ENCODE measurements at places on chromosomes 2 and 18.

- DNase-seq = no peak
Observed at GRCh38 chr2:111975819-111976218, 77.4 kb downstream of the MERTK start.

GRCh38 chr18:56468396-56468795 lies 170.0 kb downstream of the TXNL1 start:
- DNase-seq = no peak

DNA sequence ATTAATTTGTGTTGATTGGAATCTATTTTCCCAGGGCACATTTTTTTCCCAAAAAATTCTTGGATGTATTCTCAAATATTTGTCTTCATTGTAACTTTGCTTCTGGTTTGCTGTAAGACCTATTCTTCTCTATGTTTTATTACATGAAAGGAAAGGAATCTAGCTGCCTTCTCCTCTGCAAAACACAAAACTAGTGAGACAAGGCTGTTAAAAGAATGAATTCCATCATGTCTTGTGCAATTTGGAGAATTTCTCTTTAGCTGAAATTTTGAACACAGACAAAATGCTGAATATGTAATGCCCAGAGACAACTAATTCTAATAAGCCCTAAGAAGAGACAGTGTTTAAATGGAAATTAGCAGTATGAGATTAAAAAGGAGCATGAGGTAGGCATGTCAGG lies 275.9 kb downstream of the CDH20 start:
- DNase-seq = no peak

DNA sequence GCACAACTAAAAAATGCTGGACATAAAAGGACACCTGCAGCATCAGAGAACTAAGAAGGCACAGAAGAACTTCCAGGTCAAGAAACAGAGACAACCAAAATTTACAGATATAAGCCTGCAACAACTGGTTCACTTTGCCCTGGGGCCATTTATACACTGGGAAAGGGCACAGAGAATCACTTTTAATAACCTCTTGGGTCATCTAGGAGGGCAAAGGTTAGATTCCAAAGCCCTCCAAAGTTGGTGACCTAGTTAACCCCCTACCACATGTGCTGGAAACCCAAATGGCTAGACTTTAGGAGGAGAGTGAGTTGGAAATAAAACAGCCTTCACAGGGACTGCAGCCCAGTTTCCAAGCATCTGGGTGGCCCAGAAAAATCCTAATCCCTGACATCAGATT lies 3.3 kb downstream of the RNU4ATAC start:
- no peak for DNase-seq

DNA sequence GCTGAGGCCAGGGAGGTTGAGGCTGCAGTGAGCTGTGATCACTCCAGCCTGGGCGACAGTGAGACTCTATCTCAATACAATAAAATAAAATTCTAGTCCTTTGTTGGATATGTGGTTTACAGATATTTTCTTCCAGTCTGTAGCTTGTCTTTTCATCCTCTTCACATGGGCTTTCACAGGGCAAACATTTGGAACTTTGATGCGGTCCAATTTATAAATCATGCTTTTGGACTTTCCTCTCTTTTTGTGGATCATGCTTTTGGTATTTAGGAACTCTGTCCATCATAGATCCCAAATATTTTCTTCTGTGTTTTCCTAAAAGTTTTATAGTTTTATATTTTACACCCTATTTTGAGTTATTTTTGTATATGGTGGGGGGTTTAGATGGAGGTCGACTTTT lies 14.9 kb downstream of the RAB10 start:
- DNase-seq = no peak

- no peak for DNase-seq
Observed at GRCh38 chr2:176003958-176004357, 1.9 kb upstream of the LNPK start.

- DNase-seq = no peak
Observed at GRCh38 chr2:32482471-32482870, 125.6 kb downstream of the BIRC6 start.

DNA sequence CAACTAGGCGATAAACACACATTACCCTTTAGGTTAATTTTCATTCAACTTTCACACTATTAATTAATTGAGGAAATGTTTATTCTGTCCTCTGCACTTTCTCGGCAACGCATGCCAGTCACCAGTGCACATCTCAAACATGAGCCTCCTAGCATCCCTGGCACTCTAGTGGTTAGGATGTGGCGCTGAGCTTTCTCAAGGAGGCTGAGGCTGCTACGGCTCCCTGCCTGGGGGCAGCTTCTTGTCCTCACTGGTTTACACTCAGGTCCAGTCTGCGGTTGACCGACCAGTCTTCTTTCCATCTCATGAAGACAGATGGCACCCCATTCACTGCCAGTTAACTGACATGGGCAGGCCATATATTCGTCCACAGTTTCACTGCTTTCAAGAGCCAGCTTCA lies 463.4 kb downstream of the EIPR1 start:
- DNase-seq = no peak

GRCh38 chr18:77049938-77050337 lies 82.6 kb downstream of the MBP start:
- no peak for DNase-seq

DNA sequence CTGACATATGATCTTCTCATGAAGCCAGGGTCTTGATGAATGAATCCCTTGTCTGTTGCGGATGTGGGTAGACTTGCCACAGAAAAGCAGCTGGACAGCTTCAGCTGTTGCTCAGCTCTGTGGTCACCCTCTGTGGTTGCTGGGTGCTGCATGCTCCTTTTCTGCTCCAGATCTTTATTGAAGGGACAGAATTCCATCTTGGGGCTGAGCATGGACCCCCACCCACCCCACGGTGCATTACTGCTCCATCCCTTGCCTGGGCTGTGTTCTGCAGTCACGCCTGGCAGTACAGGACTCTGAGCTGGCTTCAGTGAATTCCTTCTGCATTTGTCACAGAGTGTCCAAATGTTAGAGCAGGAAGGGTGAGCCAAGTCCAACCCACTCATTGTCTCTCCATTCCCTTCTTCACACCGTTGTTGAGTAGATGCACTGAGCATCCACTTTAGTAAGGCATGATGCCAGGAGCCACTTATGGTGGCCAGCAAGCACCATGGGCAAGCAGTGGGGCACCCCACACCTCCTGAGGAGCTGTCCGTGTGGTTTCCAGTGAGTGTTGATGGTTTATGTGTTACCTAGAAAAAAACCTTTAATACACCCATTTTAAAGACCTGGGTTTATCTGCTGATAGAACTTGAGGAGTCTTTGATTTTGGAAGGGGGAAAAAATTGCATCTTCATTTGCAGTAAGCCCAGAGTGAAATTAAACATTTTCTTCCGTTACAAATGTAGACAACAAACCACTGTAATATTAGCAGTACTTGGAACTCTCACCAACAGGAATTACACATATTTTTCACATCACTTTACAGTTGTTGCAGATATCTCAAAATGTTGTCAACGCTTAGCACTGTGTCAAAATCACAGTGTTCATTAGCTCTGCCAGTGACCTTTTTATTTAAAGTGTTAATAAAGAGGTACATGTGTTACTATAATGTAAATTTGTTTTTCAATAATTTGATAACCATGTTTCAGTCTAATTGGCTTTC lies 14.7 kb upstream of the ITGB6 start:
- DNase-seq = no peak

DNA sequence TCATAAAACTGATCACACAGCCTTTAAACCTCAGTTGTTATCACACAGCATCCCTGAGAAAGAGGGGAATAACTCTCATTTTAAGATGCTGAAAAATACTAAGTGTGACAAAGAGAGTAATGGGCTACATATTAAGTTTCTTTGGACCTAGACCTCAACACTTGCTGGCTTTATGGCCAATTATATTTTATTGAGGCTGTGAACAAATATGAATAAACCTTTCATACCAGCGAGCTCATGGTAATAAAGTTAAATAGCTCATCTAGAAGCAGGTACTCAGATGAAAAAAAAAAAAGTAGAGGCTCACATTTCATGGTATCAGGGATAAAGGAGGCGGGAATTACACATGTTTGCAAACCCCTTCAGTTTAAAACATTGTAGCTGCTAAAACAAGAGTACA lies 75.7 kb downstream of the DOCK10 start:
- no peak for DNase-seq

DNA sequence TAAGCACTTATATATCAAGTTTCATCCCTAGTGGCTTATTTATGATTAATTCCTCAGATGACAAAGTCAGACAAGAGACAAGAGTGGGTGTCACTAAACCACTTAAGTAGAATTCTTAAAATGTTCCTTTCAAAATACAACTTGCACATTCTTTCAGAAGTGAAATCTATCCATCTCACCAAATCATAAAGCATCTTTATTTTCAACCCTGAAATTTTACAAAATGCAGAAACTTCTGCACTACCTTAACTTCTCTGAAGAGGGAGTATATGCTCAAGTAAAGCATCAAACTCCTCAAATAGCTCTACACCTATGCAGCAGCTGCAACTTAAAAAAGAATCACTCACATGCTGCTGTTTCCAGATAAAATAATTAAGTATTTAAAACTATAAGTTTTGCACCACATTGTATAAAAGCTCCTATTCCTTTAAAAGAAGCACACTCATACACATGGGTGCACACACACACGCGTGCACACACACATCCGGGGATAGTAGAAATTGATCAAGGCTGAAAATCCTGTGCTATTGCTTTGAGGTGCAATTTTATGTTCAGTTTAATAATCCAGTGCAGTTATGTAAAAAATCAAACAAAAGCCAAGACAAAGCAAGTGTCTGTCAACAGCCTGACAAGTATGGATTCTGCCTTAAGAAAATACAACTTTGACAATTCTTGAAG lies 244.5 kb downstream of the TCF4 start:
- DNase-seq = no peak

GRCh38 chr2:2639251-2640139 lies 308.4 kb upstream of the MYT1L start:
- no peak for DNase-seq

- no peak for DNase-seq
Observed at GRCh38 chr2:52805901-52806410, 961.6 kb upstream of the CHAC2 start.

- DNase-seq = no peak
Observed at GRCh38 chr2:159029936-159030335, 61.5 kb downstream of the TANC1 start.

DNA sequence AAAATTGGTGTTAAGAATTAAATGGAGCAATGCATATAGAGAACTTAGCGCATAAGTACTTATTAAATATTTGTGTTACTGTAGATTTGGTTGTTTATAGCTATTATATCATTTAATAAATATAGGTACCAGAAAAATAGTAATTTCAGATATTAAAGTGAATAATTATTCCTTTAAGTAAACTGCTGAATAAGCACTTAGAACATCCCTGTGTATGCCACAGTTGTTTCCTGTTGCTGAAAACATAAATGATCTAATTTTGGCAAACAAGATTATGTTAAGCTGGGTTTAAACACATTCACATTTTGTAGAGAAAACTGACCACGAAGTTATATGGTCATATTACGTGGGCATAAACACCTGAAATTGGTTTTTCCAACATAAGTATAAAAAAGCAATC lies 388.0 kb upstream of the ZNF804A start:
- no peak for DNase-seq

All from GOT3 (cell line).